Astrocyte of the cerebellum (primary cell): ENCODE measurements at places on chromosomes 1 and 21.

- DNase-seq: no peak
These were observed 84.6 kb downstream of the SPATA6 start for GRCh38 chr1:48387409-48387808.

GRCh38 chr1:25253911-25254310 is 6.7 kb upstream of the RSRP1 start:
- DNase-seq: no peak

DNA sequence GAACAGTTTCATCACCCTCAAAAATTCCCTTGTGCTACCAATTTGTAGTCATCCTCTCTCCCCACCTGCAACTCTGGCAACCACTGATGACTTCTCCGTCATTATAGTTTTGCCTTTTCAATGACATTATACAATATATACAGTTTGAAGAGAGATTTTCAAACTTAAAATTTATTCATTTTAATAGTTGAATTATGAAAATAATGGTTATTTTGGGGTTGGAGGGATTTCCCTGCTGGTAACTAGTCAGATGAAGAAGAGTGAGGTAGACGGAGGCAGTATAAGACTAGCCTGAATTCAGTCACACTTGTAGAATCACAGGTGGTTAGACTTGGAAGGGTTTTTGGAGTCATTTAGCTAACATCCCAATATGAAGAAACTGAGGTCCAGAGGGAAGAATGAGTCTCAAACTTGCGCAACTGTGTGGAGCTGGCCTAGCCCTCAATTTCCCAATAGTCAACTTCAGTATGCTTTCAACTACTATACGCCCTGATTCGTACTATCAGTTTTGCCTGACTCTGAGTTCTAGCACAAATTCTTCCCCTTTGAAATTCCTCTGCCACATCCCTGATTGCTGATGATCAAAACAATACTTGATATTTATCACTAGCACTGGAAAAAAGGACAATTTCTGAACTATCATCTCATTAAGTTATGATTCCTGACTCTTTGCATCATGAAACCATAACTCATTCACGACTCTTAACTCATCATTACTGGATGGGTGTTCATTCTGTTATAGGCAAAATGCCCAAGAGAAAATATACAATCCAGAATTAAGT is 54.2 kb downstream of the VANGL2 start:
- DNase-seq: no peak

DNA sequence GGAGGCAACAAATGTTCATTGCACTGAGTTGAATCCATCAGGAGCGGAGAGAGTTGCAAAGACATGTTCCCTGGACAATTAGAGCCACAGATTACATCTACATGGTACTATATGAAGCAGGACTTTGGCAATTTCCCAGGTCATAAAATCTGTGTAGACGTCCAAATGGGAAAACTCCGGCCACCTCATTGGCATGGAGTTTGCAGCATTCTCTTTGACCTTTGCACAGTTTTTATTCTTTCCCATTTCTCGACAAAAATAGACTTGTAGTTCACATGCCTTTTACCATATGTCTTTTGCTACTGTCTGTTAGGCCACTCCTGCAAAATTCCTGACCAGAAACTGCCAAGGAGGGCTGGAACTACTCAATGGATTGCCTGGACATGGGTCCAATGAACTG is 48.2 kb downstream of the UBE2T start:
- no peak for DNase-seq

DNA sequence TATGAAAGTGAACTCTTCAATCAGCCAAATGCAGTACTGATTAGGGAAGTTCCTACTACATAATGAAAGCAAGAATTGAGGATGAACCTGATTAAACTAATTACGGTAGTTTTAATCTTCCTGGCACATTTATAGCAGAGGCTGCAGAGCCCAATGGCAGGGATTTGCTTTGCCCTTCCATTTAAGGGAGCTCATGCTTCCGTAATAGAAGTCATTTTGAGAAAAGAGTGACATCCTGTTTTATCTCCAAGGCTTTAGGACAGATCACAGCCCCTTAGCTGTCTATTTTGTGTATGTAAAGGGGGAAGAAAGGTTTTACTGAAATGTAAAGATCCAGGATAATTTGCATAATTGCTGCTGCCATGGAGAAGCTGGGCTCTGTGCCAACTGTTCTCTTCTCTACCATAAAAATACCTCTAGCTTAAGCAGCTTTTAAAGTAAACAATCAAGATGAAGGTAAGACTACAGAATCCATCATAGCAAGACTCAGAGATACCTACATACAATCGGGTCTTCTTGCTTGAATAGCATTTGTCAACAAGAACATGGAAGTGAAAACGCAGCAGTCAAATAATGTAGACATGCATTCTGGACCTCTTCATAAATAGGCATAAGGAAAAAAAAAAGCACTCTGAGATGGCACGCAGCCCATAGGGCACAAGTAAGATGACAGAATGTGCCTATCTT is 62.5 kb downstream of the ASH1L start:
- DNase-seq: peak; percentile 29

DNA sequence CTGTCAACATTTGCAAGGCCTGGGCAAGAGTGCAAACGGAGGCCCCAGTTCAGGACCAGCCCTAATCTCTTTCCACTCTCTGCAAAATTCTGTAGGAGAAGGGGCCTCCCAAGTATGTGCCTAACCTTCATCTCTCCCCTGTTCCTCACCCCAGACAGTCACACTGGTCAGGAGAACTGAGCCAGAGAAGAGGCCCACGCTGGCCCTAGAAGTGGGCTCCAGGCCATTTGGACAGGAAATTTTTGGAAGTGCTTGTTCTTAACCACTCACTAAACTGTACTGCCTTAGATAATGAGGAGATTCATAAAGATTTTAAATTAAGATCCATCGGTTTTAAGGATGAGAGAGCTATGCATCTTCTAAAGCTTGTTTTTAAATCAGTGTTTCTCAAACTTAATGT is 129.7 kb upstream of the ADGRL2 start:
- no peak for DNase-seq

DNA sequence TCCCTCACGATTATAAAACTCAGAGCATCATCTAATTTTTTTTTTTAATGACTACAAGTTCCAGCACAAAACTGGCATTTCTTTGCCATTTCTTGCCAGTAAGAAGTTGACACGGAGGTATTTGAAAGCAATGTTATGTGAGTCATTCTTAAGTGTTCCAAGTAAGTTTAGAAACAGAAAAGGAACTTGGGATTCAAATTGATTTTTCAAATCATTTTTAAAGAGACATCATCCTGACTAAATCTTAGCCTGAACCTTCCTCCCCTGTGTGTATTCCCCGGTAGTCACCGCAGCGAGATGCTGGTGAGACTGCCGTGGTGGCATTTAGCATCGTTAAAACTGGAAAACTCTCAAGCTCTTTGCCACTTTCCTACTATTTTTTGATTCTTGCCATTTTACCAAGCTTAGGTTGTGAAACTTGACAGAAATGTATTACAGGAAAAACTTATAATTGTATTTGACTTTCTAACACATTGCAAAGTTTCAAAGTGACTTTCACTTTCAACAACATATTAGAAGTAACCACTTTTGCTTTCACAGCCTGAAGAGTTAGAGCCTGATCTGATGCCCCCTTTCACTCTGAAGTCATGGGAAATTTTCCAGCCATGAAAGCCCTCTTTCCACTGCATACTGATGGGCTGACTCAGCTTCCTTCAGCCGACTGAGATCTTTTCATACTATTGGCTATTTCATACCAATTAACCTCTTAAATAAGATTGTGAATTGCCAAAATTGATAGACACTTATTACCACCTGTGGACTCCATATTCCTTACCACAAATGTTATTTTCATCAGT is 61.4 kb downstream of the OLFML2B start:
- peak; percentile 84 for DNase-seq

GRCh38 chr1:37945743-37946702 is 830 bp downstream of the INPP5B start:
- DNase-seq: peak; percentile 45

GRCh38 chr21:37808261-37808660 is 108.0 kb downstream of the KCNJ6 start:
- DNase-seq: no peak

DNA sequence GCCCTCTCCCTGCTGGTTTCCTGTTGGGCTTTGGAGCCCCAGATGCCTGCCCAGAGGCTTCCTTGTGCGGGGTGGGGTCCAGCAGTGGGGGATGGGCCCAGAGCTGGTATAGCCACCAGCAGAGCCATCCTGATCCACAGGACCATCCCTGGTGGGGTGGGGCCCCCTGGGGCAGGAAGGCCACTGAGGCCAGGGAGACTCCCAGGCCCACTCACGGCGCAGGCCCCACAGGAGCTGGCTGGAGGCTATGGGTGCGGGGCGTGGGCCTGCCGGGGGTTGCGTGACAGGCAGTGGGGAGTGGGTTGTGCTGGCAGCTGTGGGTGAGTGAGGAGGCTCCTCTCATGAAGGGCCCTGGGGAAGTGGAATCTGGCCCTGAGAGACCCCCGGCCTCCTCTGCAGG is 5.7 kb downstream of the LRRC3 start:
- no peak for DNase-seq

DNA sequence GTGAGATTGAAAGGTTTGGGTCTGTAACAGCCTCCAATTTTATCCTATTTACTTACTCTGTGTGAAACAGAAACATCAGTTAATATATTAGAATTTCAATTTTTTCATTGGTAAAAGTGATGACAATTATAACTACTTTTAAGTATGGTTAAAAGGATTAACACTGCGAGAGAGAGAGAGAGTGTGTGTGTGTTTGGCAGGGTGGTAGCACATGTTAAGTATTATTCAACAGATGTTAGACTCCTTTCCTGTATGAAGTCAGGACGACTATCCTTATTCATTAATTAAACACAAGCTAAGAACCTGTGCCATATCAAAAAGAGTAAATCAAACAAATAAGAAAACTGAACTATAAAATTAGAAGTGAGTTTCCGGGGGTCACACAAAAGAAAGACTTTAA is 662.5 kb downstream of the PLPP3 start:
- no peak for DNase-seq

DNA sequence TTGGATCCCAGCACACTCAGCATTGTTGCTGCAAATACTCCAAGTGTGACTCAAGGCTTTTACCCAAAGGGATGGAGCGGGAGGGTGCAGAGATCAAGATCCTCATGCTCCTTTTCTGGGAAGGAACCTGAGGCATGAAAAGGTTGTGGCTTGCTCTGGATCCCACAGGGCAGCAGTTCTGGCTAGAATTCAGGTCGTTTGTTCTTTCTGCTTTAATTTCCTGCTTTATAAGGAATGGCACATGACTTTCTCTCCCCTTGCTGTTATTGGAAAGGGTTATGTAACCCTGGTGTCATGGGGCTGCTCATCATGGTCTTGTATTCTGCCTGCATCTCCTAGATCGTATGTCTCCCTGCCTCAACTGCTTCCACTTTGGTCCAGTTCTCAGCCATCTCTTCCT is 101.6 kb downstream of the NOS1AP start:
- DNase-seq: peak; percentile 54

DNA sequence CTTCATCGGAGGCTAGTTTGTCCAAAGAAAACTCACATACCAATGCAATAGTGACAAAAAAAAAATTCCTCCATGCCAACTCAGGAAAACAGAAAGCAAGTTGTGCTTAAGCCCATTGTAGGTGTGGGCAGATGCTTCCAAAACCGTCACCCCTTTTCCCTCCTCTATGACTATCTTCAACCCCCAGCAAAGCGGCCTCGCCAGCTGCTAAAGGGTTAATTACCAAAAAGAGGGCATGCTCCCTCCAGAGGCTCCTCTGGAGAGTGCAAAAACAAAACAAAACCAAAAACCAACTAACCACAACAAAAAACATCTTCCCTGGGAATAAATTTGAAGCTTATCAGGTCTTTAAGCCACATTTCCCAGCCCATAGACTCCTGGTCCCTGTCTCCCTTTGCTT is 1.2 kb downstream of the LMOD1 start:
- DNase-seq: no peak

DNA sequence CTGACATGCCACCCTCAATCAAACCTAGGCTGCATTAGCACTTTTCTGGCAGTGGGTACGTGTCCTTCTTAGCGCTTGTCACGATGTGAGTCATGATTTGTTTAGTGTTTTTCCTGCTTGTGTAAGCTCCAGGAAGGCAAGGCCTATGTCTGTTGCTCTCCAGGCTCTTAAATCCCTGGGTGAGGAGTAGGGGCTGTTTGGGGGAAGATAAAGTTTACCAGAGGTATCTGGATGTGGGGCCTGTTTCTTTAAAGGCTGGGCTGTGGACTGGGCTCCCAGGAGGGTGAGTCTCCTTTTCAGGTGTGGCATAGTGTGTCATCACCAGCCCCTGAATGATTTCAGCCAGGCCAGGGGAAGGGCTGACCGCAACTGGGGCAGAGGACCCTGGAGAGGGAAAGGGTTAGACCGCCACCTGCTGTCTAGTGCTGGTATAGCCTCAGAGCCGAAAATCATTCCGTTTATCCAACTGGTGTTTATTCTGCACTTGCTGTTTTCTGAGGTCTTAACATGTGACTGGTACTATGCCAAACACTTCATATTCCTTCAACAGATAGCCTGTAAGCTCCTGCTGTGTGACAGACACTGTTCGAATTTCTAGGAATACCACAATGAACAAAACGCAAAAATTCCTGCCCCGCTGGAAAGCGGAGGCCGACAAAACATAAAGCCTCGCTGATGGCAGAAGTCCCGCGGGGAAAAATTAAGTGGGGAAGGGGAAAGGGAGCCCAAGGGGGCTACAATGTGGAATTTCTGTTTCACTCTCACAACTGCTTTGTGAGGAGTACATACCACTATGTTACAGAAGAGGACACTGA is 9.7 kb downstream of the SERINC2 start:
- peak; percentile 31 for DNase-seq
